ENCODE measurements at places on chromosomes 11 and 22.

DNA sequence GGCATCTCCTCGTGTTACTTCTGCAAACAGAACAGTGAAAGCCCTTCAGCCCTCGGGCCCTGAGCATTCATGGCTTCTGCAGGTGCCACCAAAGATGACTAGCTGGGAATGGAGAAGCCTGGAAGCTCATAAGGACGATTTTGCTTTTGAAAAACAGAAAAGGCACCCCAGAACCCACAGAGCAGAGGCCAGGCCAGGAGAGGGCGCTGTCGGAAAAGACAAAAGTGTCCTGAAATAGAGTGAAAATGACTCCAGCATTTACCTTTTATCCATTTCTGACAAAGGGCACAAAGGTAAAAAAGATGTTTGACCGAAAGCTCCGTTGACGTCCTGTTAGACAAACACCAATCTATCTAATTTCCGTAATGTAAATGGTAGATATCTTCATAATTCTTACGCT lies 37.6 kb downstream of the ZNF195 start:
- DNase-seq = peak; percentile 22

DNA sequence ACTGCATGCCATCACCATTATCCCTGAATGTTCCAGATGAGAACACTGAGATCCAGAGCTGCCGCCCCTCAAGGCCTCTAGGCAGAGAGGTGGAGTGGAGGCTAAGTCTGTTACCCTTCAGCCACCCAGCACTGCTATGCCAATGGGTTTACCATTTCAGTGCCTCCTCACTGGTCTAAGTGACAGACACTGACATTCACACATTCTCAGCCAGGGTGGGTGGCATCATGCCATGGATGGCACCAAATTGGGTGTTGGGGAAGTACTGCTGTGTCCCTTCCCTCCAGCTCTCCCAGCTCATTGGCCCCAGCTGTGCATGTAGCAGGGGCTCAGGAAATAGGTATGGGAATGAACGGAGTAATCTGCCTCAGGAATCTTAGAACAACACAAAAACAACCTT lies 96.8 kb upstream of the PLET1 start:
- no peak for DNase-seq

GRCh38 chr11:12410006-12410728 lies 32.8 kb downstream of the PARVA start:
- DNase-seq = no peak

GRCh38 chr11:131408025-131408640 lies 37.7 kb downstream of the NTM start:
- no peak for DNase-seq

DNA sequence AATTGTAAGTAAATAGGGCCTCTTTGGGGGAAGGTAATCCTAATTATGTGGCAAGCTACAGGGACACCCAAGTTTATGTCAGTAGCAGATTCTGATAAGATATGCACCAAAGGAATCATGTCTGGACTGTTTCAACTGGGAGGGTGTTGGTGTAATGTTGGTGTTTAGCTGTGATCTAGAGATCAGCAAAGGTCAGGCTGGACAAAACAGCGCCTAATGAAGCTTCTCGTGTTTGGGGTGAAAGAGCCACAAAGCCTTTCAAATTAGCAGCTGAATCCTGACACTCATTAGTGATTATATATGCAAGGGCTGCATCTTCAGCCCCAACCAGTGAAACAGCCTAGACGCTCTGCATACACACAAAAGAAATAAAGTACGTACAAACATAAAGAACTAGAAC lies 106.3 kb downstream of the MPPED2 start:
- DNase-seq = no peak

DNA sequence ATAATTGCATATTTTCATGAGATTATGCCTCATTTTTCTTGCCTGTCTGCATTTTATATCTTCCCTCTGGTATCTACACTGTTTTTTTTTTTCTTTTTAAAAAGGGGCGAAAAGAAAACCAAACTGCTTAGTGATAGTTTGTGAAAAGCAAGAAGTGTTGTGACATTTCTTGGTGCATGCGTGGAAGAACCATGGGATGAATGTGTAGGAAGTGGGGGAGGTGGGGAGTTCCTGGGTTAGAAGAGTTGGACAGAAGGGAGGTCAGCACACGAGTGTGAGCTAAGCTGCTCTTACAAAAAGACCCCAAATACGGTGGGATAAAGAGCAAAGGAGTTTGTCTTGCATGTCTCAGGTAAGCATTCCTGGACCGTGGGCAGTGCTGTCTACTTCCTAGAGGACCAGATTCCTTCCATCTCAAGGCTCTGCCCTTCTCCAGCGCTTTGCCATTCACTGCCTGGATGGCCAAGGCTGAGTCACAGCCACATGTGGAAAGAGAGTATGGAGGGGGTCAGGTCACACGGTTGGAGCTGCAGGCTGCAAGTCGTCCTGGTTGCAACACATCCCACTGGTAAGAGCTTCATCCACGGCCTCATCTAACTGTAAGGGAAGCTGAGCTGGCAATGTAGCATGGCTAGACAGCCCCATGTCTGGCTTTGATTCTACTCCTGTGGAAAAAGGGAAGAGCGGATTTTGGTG lies 300.6 kb downstream of the DDX10 start:
- DNase-seq = no peak

DNA sequence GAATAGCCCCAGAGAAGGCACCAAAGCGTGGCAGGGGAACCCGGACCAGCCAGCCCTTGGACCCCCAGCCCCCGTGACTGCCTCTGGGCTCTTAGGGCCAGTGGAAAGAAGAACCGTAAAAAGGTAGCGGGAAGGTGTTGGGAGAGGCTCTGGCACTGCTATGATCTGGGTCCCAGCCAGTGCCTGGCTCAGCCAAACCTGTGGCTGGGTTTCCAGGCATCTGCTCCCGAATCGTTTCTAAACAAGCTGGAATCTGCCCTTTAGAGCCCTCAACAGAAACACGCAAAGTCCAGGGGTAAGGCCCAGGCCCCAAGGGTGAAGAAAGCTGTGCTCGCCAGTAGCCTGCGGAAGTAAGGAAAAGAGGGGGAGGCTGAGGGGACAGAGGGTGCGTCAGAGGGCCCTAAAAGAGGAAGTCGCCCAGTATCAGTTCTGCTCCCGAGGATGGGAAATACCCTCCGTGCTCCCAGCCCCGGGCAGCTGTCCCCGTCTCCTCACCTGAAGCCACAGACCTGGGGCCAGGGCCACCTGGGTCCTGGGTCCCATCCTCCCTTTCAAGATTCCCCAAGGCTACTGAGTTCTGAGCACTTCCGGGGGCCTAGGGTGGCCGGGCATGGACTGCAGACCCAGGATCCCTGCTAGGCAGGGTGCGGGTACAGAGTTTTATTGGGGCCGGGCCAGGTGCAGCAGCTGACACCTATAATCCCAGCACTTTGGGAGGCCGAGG lies 24.7 kb downstream of the IL10RA start:
- no peak for DNase-seq

DNA sequence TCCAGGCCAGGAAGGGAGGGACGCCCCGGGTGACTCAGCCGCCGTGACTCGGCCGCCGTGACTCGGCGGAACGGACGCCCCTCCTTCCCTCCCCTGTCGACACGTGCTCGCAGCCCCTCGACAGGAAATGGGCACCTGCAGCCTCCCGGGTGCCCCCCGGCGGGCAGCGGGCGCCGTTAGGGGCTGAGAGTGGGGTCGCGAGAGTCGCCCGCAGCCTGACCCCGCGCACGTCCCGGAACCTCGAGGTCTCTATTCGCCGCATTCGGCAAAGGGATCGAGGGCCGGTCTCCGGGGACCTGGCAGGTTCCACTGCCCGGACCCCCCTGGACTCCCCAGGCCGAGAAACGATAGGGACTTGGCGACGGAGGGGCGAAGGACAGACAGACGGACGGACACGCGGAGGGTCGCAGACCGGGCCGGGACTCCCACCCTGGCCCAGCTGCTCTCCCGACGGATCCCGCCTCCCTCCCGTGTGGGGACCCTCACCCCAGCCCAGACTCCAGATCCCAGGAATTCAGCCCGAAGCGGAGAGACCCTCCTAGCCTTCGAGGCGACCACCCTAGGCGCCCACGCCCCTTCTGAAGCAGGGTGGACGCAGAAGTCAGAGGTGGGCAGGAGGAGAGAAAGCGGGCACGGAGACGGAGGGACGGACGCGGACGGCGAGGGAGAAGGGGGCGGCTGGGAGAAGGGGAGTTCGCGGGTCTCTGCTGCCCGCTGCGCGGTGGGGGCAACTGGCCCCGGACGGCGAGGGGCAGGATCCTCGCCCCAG lies 648 bp downstream of the FOSL1 start:
- peak; percentile 68 for DNase-seq

DNA sequence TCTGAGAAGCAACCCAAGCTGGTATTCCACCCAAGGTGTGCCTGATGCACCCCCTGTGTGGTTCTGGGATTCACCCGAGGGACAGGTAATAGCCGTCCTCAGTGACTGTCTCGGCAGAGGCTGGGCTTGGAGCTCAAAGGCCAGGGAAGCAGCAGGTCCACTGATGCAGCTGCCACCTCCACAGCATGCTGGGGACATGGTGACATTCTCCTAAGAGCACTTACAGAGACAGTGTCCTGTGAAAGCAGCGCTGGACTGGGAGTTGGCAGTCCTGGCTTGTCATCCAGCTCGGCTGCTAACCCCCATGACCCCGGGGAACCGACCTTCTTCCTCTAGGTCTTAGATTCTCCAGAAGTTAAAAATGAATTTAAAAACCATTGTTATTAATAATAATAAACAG lies 72.8 kb downstream of the RPUSD4 start:
- DNase-seq = no peak
